ENCODE measurements at places on chromosomes 7 and 10.

DNA sequence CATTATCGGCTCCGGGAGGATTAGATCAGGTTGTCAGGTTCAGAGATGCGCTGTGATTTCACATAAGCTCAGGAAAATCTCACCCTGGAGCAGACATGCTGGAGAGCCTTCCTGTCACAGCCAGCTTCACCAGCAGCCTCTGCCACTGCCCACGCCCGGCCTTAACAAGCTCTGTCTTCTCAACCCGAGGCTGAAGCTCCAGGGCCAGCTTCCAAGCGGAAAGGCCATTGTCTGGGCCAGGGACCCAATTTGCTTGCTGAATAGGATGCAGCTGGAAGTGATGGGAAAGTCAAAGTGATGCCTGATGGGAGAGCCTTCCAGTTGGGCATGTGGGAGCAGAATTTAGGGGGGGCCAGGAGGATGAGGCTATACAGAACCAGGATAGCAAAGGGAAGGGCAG, 36.3 kb downstream of the C10orf105 start:
- DNase-seq, result no peak

DNA sequence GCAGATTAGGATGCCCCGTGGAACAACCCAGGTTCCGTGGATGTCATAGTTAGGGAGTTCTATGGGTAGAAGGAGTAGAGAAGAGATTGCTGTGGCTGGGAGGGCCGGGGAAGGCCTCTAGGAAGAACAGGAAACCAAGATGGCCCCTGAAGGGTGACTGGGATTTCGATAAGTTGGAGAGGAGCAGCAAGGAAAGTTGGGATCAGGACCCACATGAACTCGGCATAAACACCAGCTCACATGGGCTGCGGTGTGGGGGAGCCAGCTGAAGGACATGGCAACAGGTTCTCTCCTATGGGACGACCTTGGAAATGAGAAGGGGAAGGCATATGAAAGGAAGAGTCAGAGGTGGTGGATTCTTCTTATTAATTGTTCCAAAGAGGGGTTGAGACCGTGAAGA, 333.7 kb upstream of the SHH start:
- DNase-seq, result no peak

DNA sequence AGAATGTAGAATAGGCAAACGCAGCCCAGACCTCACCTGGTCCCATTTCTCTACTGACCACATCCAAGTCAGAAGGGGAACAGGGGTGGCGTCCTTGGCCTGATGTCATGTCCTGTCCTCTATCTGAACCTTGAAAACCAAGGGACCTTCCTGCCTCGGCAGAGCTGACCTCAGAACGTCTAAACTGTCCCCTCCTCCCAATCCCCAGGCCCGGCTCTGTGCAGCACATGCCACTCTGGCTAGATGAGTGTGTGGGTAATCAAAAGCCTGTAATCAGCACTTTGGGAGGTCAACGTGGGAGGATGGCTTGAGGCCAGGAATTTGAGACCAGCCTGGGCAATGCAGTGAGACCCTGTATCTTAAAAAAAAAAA, 46.5 kb upstream of the ZNF479 start:
- DNase-seq, result no peak

- DNase-seq, result no peak
Observed at GRCh38 chr10:42652858-42653257, 14.5 kb upstream of the ZNF33B start.

GRCh38 chr10:131949041-131949862, 32.5 kb downstream of the BNIP3 start:
- no peak for DNase-seq

DNA sequence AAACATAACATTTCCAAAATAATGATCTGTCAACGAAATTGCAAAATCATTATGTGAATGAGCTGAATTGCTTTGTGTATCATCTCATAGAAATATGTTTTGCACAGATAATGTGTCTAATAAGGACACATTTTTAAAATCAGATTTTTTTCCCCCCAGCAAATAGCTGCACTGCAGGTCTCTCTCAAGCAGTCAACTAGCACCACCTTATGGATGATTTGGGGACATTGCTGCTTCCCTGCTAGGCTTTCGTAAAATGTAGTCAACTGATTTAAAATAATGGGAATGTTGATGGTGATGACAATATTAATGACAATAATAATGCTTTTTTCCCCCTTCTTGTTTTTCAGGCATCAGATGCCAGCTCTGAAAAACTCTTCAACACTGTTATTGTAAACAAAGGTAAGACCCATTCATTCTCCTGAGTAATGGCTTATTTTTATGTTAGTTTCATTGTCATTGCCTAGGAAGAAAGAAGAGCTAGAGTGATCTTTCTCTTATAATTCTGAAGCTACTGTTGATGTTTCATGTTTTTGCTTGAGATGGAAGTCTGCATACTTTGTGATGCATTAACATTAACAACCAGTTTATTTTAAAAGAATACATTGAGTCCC, 433.6 kb upstream of the GALNT17 start:
- peak; percentile 75 for DNase-seq

DNA sequence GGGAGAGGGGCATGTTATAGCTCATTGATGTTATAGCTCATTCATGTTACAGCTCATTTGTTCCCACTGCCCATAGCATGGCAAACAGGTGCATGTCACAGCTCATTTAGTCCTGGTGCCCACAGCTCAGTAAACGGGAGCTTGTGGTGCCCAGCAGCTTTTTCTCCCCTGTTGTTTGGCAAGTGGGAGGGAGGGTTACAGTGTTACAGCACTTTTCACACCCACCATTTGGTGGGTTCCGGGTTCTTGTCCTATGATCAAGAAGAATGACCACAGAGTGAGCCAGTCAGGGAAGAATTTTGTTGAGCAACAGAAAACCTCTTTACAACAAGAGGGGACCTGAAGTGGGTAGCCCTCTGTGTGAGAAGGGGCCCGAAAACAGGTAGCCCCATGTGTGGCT, 162.8 kb upstream of the CSTF2T start:
- no peak for DNase-seq

- peak; percentile 46 for DNase-seq
Observed at GRCh38 chr7:131381069-131381838, 53.6 kb downstream of the MKLN1 start.

DNA sequence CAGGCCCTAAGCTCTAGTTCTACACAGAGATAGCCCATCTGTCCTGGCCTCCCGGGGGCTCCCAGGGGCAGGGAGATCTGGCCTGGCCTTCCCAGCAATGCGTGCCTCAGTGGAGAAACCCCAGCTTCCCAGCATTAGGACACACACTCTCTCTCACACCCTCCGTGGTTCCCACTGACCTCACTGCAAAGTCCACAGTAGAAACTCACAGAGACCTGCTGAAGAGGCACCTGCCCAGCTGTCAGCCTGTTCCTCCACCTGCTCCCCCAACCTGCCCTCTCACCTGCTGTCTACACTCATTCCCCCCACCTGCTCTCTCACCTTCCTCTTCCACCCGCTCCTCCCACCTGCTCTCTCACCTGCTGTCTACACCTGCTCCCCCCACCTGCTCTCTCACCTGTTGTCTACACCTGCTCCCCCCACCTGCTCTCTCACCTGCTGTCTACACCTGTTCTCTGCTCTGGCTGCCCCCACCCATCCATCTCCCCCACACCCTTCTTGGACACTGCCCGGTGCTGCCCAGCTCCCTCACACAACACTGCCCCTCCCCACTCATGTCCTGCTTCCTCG, 21.1 kb upstream of the PFKP start:
- DNase-seq, result no peak

GRCh38 chr7:47267346-47267745, 314.6 kb downstream of the TNS3 start:
- no peak for DNase-seq

GRCh38 chr7:85160223-85160622, 26.6 kb downstream of the SEMA3D start:
- DNase-seq, result peak; percentile 49

DNA sequence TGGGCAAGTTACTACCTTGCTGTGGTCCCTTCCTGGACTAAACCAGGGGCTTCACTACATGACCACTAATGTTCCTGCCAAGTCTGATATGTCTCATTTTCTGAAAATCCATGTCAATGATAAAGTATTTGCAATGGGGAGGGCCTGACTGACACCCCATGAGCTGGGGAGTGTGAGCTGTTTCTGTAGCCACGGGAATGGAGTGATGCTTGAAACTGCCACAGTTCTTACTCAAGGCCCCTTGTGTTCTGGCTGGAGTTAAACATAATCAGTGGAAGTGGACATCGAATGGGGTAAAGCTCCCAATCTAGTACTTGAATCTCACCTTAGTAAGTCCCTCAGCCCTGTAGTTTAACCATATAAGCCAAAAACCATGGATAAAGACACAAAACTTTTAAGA, 61.9 kb upstream of the PDLIM1 start:
- no peak for DNase-seq

DNA sequence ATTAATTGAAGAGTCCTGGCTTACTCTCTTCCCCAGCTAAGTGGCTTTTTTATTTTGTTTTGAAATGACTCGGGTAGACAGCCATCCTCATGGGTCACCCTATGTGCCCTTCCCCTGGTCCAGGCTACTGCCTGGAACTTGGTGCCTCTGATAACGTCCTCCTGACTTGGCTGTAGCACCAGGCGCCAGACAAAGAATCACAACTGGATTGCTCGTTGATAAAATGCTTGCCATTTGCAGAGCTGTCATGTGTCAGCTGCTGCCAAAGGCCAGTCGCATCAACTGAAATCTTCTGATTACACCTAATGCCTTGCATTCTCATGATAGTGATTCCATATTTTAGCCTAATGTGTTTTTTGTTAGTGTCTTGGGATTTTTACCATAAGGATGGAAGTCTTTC, 27.4 kb upstream of the ABLIM1 start:
- DNase-seq, result no peak

- DNase-seq, result no peak
Observed at GRCh38 chr7:121960678-121961077, 87.7 kb downstream of the PTPRZ1 start.

DNA sequence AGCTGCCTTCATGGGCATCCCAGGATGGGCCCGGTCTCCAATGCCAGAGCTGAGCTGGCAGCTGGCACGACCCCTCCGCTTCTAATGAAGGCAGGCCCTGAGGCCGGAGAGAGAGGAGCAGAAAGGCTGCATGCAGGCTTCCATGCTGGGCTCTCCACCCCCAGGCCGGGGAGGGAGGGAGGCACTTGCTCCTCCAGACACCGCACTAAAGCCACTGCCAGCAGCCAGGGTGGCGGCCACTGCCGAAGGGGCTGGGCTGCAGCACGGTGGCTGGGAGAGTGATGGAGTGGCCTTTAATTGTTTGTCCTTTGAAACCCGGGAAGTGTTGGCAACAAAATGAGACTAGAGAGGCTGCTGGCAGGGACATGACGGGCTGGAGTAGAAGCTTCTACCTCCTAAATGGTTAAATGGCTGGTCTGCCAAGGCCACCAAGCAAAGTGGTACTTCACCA, 236.5 kb downstream of the SKAP2 start:
- DNase-seq, result no peak

DNA sequence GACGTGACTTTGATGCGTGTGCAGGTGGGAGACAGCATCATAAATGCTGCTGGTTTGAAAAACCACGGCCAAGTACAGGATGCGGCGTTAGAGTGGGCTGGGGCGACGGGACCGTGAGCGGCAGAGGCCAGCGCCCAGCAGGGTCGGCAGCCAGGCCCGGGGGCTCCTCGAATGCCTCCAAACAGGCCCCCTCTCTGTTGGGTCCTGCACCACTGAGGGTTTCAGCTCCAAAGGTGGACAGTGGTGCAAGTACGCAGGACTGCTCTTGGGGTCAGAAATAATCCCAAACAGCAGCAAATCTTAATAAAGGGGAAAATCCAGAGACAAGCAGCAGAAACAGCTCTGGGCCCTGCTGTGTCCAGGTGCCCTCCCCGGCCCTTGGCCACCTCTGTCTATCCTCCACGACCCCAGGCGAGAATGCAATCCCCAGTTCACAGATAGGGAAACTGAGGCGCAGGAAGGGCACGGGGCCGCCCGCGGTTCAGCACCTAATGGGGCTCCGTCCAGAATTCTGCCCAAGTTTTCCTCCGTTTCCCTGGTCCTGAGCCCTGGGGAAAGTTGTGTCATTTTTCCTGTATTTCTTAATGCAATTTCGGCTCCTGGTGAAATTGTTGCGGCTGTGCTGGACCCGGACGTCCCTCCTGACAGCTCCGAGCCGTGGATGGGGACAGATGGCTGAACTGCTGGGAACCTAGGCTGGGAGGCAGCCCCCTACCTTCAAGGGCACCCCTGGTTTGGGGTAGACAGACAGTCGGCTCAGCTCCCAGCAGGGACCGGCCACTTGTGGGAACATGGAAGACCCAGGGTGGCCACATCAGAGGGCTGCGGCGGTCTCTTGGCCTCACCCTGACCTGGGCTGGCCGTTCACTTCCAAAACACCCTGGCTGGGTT, 97.4 kb downstream of the FOXL3 start:
- DNase-seq, result peak; percentile 0

- DNase-seq, result no peak
Observed at GRCh38 chr7:158646766-158647474, 57.7 kb downstream of the NCAPG2 start.

- DNase-seq, result no peak
Observed at GRCh38 chr7:19099924-19100323, 17.5 kb downstream of the TWIST1 start.

DNA sequence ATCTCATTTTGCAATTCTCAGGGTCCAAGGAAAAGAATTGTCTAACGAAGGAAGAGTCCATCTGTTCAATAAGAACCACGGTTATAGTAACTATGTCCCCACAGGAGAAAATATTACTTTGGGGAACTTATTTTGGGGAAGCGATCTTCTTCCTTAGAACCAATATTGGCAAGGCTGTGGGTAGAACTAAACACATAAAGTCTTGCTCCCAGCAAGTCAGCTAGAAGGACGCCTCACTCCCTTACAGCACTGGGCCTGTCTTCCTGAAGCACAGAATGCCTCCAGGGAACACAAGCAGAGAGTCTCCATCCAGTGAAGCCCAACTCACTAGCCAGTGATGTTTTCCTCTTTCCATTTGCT, 30.2 kb downstream of the C10orf71 start:
- DNase-seq, result no peak

GRCh38 chr10:30456266-30456665, 22.3 kb downstream of the MAP3K8 start:
- DNase-seq, result no peak

DNA sequence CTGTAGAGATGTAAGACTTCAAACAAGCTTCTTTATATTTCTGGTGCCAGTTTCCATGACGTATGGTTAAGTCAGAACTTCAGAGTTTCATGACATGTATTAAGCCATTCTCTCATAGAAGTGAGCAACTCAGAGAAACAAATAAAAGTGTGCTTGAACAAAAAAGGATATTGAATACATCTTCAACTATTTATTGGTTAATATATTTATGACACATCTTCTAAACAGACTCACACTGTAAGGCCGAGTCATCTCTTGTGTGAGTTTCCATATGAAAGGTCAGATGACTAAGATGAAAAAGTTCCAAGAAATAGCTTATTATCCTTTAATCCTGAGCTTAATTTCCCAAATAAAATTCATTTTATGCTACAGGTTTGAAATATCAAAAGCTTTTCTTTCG, 105.5 kb upstream of the CSTF2T start:
- DNase-seq, result peak; percentile 2

DNA sequence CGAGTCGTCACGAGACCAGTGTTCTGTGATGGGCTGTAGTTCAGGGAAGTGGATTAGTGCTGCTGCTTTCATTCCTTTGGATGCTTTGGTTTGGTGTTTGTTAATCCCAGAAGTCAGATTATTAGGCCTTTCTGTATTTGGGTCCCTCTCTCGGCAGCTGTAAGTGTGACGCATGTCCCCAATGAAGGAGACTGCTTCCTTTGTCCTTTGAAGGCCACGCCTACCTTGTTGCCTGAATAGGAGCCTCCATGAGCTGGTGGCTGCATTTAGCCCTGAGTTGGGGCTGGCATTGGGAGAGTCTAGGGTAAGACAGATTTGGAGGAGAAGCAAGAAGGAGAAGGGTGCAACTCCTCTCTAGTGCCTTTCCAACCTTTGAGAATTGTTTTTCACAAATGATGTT, 34.5 kb downstream of the DOCK1 start:
- DNase-seq, result no peak

GRCh38 chr10:103696094-103696410, 159.3 kb downstream of the SH3PXD2A start:
- DNase-seq, result no peak

Data from Daoy (cell line).